ENCODE measurements at places on chromosomes 11 and 22.

DNA sequence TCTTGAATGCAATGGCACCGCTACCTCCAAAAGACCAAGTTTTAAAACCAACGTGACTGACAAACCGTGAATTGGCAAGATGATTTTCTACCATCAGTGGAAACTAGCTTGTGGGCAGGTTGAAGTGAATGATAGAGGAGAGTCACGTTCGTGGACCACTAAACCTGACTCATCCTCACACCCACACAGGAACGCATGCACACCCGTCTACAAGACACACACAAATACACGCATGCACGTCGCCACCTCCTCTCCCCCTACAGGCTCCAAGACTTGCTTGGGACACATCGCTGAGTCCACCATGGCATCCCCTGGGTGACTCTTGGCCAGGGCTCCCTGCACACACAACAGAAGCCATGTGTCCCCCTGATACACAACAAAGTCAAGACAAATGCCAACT lies 14.4 kb downstream of the TMPRSS6 start:
- DNase-seq, result no peak

GRCh38 chr11:110295531-110296225 lies 736 bp downstream of the RDX start:
- DNase-seq, result no peak

DNA sequence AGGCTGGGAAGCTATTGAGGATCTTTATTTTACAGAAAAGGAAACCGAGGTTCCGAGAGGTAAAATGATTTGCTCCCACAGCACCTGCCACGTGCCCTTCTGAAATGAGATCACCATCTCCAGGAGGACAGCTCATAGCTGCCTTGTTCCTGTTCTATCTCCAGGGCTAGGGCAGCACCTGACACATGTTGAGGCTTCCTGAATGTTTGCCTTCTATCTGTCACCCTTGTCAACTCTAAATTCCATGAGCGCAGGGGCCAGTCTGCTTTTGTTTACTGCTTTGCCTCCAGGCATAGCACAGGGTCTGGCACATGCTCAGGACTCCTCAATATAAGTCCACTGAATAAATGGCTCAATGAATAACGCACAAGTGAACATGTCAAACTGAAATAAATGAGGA lies 24.1 kb downstream of the ASCC2 start:
- DNase-seq, result no peak

- DNase-seq, result no peak
These were observed 29.0 kb downstream of the TMEM225 start for GRCh38 chr11:123856444-123856843.

- no peak for DNase-seq
These were observed 294.7 kb upstream of the ZC3H12C start for GRCh38 chr11:109798521-109798920.

DNA sequence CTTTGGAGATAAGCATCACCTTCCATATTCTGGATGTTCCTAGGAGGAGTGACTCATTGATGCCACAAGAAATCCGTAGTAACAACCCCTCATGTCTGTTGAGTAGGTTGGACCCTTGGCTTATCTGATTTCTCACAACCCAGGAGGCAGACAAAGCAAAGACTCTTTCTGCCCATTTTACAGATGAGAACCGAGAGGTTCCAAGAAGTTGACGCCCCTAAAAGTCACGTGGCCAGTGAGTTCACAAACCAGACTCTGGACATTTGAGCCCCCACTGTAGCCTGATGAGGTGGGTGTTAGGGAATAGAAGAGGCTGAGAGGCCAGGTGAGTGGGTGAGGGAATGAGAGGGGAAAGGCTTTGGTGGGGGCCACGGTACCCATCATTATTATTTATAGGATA lies 70.3 kb downstream of the TSPAN18 start:
- no peak for DNase-seq

GRCh38 chr11:58596621-58597020 lies 17.8 kb downstream of the ZFP91 start:
- no peak for DNase-seq

GRCh38 chr11:114354076-114354475 lies 46.2 kb downstream of the C11orf71 start:
- no peak for DNase-seq

GRCh38 chr11:17117262-17117661 lies 39.8 kb upstream of the RPS13 start:
- DNase-seq, result no peak

DNA sequence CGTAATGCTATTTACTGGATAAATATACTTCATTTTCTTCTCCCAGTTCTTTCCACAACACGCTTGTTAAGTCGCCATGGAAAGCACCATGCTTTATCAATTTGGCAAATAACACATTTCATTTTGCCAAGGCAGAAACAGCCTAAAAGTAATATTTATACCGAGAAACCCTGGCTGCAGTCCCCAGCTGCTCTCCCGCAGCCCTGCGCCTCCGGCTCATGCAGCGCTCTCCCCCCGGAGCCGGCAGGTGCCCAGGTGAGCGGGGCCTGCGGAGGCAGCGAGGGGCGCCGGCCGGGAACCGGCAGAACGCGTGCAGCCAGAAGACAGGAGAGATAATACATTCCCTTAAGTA lies 681 bp upstream of the ARHGEF12 start:
- no peak for DNase-seq

DNA sequence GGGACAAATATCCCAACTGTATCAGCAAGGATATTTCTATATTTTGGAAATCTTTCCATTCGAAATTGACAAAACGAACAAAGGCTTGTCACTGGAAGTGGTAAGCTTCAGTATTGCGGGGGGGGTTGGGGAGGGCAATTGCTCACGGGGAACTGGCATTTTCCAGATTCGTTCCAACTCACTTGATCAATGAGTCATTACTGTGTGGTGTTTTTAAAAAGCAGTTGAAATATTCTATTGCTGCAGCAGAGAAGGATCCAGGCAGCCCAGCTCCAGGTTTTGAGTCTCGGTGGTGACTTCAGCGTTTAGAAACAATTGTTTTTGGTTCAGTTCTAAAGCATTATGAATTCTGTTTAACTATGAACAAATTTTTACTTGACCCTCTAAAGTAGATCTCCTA lies 33.8 kb upstream of the FBLN1 start:
- DNase-seq, result no peak

- DNase-seq, result no peak
These were observed 29.4 kb upstream of the PDE3B start for GRCh38 chr11:14614091-14614622.

DNA sequence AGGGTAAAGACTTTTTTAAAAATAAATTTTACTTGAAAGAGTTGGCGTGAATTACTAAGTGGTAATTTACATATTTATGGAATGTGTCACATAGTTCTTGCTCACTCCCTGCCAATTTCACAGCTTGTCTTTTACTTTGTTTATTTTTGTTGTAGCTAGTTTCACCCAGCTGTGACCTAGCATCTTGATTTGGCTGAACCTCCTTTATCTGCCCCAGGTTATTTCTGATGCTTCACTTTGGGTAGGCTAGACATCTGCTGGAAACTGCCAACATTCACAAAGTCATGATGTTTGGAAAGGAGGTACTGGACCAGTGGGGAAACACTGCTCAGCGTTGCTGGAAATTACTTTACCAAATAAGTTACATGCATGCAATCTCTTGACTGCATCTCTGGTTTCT lies 1676.0 kb upstream of the RAG2 start:
- no peak for DNase-seq

GRCh38 chr22:24407278-24407665 lies 20.1 kb upstream of the ADORA2A start:
- DNase-seq, result no peak

DNA sequence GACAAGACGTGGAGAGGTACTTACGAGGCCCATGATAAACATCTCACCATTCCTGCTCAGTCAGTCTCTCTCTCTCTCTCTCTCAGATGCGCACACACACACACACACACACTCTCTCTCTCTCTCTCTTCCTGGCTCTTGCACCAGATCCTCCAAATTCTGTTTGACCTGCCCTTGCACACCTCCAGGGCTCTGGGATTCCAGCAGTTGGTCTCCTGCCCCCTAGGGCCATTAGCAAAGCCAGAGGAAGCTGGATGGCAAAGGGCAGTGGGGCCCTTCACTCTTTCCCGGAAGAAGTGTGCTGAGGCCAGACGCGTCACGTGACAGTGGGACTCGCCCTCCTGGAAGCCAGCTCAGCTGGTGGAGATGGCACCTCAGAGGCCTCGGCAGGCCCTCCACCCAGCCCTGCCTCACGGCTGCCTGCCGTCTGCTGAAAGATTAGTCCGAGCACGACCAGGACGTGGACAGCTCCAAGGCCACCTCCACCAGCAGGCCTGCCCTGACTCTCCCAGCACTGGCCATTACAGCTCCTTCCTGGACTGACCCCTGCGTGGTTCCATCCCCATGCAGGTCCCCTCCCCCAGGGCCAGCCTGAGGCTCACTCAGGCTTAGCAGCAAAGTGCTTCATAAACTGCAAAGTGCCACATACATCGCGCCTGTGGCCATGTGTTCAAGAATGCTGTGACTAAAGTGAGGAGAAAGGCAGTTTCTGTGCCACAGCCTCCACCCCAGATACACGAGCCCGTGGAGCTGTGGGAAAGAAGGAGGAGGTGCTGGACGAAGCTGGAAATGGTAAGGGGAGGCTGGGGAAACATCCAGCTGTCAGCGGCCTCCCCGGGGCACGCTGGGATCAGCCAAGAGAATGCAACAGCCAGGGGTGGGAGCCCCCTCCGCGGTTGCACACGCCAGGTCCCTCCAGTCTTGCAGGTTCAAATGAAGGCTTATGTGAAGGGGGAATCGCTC lies 3.7 kb downstream of the PDGFB start:
- no peak for DNase-seq
